A673 (cell line): ENCODE measurements at places on chromosomes 2 and 18.

- peak; percentile 17 for DNase-seq
Observed at GRCh38 chr2:2743164-2743571, 412.1 kb upstream of the MYT1L start.

- DNase-seq, result no peak
Observed at GRCh38 chr2:239905884-239906654, 119.1 kb downstream of the NDUFA10 start.

DNA sequence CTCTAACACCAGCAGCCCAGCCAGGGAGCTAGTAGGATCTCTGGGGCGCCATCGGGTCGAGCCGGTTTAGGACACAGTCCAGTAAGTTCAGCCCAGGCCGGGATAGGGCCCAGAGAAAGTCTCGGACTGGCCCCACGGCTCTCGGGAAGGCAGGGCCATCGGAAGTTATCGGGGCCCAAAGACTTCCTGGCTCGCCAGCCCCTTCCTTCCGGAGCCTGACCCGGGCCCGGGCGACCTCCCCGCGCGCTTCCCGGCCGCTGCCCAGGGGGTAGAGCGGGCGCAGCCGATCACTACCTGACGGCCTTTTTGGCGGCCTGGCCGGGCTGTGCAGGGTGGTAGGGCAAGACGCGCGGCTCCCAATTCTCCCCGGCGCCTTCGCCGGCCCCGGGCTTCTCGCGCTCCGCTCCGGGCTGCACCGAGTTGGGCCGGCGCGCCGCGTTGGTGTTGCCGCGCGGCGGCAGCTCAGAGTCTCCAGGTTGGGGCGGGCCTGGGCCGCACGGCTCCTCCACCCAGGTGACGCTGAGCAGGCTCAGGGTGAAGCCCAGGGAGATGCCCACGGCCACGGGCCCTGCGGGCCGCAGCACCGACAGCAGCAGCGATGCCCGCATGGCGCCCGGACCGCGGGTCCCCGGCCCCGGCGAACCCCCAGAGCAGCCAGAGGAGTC lies 546 bp downstream of the CHPF start:
- DNase-seq, result no peak

GRCh38 chr18:80181642-80182461 lies 65.5 kb downstream of the PARD6G start:
- no peak for DNase-seq

GRCh38 chr2:207422380-207422779 lies 107.4 kb upstream of the CREB1 start:
- no peak for DNase-seq

DNA sequence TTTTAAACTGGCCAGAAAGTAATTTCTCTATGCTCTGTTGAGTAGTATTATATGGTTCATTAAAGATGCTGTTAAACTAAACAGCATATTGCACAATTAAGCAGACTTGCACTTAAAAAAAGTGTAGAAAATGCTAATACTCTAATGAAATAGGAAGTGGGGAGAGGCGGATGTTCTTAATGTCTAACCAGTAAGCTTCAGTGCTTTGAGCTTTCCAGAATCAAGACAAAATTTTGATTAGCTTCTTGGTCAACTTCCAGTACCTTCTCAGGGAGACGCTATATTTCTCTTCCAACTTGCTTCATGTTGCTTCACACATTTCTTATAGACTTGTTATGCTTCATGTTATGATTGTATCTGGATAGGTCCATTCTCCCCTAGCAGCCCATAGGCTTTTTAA lies 89.1 kb downstream of the MAP2 start:
- DNase-seq, result peak; percentile 73

- no peak for DNase-seq
Observed at GRCh38 chr2:172299741-172300140, 127.6 kb upstream of the ITGA6 start.

- DNase-seq, result peak; percentile 69
Observed at GRCh38 chr2:229431327-229431954, 160.4 kb upstream of the PID1 start.

DNA sequence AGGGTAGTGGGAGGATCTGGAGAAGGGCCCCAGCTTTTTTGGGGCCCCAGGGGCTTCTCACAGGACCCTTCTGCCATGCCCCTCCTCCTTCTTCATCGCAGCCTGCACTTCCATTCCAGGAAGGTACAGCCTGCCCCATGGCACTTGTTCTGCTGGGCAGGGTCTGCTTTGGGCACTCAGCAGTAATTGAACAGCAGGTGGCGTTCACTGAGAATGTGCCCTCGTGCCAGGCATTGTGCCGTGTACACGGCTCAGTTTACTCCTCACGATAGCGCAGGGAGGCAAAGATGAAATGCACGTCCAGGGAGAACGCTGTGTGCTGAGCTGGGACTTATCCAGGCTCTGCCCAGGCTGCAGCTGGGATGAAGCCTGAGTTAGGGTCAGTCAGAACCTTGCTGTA lies 54.8 kb upstream of the ASB18 start:
- no peak for DNase-seq

- DNase-seq, result no peak
Observed at GRCh38 chr2:124526221-124526620, 501.1 kb downstream of the CNTNAP5 start.

DNA sequence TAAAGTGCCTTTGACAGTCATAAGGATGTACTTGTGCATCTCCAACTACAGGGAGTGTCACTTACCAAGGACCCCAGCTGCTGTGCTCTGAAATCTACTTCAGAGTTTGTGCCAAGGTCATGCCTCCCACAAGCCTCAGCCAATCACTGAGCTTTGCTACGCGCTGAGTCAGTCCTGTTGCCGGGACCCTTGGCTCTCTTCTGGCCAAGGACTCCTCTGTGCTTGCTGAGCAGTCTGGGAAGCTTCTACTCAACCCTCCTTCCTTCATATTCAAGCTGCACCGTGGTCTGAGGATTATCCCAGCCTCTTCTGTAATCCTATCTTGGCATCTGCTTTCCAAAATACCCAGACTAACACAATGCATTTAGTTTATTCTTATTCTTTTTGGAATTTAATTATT lies 398.9 kb upstream of the FANCL start:
- DNase-seq, result no peak

DNA sequence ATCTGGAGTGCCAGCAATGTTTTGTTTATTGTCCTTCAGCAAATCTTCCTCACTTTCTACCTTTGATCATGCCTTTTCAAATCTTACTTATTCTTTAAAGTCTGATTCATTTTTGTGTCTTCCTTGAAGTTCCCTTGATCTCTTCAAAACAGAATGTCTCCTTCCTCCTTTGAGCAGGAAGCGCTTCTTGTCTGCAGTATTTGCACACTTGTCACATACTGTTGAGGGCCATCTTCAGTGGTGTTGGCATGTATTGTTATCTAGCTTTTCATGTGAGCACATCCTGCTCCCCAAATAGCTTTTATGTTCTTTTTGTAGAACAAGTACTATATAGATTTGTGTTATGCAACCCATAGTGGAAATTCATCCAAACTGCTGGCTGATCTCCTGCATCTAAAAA lies 5.9 kb upstream of the CERS6 start:
- DNase-seq, result no peak

- peak; percentile 55 for DNase-seq
Observed at GRCh38 chr2:189128970-189129369, 50.6 kb downstream of the COL5A2 start.
